ENCODE measurements at places on chromosomes 12 and 14.

DNA sequence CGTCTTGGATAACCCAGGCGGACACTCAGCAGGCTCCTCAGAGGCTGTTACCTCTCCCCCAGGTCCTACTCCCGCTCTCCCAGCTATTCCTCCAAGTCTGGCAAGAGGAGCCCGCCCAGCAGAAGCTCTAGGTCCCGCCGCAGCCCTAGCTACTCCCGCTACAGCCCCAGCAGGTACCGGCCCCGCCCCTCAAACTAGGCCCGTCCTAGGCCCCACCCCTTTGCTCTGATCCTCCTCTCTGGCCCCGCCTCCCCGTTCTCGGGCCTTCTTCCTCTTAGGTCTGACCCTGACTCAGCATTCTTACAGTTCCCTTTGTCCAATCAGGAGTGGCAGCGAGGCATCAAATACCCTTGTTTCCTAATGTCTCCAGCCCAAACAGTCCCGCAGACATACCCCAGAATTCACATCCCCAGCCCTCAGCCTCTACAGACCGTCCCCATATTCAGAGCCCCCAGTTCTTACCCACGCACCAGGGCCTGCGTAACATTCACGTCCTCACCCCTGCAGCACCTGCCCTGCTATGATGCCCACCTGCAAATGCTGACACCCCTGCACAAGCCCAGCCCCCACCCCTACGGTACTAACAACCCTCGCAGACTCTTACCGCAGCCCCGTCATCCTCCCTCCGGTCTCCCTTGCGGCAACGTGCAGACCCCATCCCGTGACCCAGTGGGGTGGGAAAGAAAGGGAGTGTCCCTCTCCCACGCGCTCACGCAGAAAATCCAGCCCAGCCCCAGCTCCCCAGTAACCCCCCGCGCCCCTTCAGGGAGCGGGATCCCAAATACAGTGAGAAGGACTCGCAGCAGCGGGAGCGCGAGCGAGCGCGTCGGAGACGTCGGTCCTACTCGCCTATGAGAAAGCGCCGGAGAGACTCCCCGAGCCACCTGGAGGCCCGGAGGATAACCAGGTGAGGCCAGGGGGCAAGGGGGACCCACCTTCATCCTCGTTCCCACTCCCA is 25.0 kb upstream of the HSPB8 start:
- peak; percentile 4 for DNase-seq

GRCh38 chr14:56995010-56995409 is 184.7 kb upstream of the OTX2 start:
- no peak for DNase-seq

GRCh38 chr12:19518209-19518608 is 78.9 kb downstream of the AEBP2 start:
- DNase-seq, result no peak

GRCh38 chr12:126163984-126164383 is 1098.7 kb downstream of the AACS start:
- no peak for DNase-seq

- DNase-seq, result no peak
Measured at GRCh38 chr12:41473441-41473840, 285.3 kb downstream of the PDZRN4 start.

DNA sequence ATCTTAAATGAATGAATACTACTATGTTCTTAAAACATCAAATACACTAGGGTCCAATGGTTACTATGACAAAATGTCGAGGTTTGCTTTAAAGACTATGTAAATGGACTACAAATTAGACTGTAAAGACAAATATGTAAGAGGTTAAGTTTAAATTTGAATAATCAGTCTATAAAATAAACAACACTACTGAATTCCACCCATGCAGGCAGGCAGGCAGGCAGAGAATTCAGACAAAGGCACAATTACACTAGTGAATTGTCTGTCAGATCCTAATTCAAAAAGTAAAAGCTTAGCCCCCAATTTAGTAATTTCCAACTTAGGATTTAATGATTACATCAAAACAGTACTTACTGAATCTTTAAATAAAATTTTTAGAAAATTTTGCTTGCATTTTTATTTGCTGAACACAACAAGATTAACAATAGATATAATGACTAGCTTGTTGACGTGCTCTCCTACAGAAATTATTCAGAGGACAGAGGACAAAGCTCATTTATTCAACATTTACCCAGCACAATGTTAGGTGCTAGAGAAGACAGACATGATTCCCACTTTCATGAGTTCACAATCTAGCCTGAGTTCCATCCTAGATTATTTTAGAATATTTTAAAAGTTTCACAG is 97.4 kb downstream of the CDK17 start:
- no peak for DNase-seq

DNA sequence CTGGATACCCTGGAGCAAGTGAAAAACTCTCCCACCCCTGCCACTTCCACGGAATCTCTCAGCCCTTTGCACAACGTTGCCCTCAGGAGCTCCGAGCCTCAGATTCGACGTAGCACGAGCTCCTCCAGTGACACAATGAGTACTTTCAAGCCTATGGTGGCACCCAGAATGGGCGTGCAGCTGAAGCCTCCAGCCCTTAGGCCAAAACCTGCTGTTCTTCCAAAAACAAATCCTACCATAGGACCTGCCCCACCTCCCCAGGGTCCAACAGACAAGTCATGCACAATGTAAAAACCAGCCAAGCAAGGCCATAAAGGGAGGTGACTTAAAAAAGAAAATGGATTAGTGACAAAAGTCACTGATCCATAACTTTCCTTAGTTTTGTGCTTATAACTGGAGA is 79.7 kb downstream of the KICS2 start:
- no peak for DNase-seq

DNA sequence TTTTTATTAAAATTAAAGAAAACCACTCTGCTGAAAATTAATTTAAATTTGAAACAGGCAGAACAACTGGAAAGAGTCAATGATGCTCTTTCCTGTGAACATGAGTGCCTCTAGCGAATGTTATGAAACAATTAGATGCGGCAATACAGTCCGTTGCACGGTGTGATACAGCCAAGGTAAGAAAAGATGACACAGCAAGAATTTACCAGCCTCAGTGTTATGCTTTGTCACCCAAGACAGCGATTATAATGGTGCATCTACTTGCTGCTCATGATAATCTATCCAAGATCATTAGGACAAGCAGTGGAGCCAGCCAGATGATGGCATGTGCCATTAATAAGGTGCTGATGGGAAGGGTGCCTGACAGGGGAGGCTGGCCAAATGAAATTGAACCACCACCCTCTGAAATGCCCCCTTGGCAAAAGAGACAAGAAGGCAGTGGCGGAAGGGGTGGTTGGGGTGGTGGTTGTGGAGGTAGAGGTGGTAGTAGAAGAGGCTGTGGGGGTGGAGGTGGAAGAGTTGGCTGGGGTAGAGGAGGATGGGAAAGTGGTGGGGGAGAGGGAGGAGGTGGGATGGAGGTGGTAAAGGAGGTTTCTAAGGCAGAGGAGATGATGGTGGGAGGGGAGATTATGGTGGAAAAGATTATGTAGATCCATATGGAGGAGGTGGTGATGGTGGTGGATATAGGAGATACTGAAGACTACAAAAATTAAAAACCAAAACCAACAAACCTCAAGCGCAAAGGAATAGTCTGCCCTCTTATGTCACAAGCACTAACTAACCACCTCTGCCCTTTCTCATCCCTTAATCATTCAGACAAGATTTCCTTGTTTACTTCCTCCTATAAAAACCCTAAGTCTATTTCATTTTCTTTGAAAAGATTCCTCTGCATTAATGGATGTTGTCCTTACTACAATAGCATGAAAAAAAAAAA is 4.0 kb upstream of the RESF1 start:
- DNase-seq, result no peak

- DNase-seq, result peak; percentile 75
Measured at GRCh38 chr12:28893365-28893764, 255.7 kb upstream of the FAR2 start.

GRCh38 chr12:44258246-44258645 is 422.4 kb downstream of the TMEM117 start:
- DNase-seq, result no peak
